C1 segment of cervical spinal cord (tissue), 14 donors: ENCODE measurements at places on chromosomes 3 and 15.

- no peak for DNase-seq
Observed at GRCh38 chr3:16923112-16923511, 38.4 kb downstream of the PLCL2 start.

DNA sequence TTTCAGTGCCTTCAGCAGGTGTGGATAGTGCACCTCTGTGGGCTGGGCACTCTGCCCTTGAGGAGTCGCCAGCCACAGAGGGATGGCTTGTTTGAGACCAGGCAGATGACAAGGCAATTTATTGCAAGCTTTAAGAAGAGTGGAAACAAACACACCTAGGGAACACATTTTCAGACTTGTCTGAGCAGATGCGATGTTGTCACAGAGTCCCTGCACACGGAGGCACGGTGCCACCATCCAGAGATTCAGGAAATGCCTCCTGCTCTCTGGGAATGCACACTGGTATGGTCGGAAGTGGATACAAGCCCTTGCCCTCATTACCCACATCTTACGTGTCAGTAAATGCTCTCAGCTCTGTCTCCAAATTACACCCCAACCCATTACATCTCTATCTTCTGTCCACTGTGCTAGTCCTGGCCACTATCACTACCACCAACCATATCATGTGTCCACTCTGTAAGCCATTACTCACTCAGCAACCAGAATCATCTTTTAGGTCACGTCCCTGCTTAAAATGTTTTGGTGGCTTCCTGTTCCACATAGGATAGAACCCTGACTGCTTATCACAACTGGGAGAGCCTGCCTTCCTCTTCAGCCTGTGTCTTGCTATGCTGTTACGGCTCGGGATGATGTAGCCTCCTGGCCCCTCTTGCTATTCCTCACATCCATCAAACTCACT lies 196.9 kb downstream of the SLCO3A1 start:
- no peak for DNase-seq

- DNase-seq = no peak
Observed at GRCh38 chr3:54710954-54711353, 216.9 kb downstream of the LRTM1 start.

DNA sequence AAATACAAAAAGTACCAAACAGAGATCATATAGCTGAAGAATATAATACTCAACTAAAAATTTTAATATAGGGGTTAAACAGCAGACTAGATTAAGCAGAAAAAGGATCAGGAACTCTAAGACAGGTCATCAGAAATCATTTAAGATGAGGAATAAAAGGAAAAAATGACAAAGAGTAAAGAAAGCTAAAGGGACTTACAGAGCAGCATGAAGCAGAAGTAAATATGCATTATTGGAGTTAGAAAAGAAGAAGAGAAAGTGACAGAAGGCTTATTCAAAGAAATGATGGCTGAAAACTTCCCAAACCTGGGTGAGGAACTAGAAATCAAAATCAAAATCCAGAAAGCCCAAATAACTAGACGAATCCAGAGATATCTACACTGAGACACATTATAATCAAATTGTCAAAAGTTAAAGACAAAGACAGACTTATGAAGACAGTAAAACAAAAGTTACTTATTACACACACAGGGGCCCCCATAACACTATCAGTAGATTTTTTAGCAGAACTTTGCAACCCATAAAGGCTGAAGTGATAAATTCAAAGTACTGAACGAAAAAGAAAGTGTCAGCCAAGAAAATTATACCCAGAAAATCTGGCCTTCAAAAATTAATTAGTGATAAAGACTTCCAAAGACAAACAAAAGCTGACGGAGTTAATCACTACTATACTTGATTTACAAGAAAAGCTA lies 95.6 kb downstream of the SCAPER start:
- DNase-seq = no peak

DNA sequence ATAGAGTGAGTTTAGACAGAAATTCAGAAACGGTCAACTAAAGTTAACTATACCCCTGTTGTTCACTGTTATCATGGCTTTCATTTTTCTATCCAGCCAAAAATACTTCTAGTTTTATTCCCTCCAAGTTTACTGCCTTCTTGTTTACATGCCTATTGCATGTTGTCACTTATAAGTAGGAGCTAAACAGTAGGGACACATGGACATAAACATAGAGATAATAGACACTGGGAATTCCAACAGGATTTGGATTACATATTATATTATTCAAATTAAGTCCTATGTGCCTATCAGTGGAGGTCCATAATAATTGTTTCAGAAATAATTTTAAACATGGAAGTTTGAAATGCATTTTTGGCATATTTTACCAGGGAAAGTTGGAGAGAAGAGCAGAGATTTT lies 269.1 kb upstream of the ZNF717 start:
- no peak for DNase-seq

DNA sequence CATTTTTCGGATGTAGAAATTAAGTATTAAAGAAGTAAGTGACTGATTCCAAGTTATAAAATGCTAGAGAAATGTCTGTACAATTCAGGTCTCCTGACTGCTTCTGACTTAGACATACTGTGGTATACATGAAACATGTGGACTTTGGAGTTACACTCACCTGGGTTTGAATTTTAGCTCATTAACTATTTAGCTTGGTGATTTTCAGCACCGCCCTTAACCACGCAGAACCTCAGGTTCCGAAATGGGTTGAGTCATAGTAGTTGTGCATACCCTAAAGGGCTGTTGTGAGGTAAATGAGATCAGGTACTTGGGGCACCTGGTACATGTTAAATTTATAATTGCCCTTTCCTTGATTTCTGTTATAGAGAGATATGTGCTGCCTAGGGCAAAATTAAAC lies 32.9 kb upstream of the UTS2B start:
- no peak for DNase-seq
